ENCODE measurements at places on chromosomes 6 and 20.

DNA sequence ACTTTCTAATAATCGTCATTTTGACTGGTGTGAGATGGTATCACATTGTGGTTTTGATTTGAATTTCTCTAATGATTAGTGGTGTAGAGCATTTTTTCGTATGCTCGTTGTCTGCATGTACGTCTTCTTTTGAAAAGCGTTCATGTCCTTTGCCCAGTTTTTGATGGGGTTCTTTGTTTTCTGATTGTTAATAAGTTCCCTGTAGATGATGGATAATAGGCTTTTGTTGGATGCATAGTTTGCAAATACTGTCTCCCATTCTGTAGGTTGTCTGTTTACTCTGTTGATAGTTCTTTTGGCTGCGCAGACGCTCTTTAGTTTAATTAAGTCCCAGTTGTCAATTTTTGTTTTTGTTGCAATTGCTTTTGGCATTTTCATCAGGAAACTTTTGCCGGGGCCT lies 32.3 kb upstream of the XRN2 start:
- no peak for DNase-seq

- DNase-seq, result no peak
These were observed 48.1 kb downstream of the KCNS1 start for GRCh38 chr20:45052698-45053429.

DNA sequence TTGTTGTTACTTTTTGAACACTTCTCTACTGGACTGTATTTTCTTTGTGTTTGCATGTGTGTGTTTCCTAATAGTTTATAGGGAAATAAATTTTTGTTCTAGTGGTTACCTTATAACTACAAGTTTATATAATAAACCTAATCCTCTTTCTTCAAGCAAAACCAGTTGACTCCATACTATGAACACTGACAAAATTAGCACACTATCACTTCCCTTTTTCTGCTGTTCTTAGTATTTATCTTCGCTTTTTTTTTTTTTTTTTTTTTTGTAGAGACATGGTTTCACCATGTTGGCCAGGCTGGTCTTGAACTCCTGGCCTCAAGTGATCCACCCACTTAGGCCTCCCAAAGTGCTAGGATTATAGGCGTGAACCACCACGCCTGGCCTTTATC lies 25.0 kb upstream of the C6orf62 start:
- DNase-seq, result no peak

DNA sequence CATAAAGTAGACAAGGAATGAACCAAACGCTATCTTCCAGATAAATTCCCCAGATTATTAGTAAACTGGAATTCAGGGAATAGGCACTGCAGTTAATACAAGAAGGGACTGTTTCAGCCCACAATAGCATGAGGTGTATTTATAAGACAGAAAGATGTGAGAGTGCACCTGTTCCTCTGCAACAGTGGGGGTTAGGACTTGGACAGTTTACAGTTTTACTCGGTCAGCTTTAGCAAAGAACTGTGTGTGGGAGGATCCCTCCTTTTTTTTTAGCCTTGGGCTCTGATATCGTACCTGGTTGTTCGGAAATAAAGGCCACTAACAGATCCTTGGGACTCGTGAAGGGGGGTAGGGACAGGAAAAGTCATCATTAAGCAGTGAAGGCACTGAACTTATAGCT lies 2.0 kb upstream of the MYLIP start:
- DNase-seq, result peak; percentile 37

- no peak for DNase-seq
These were observed 3.7 kb downstream of the PIM1 start for GRCh38 chr6:37173493-37174195.
